Stimulated activated CD4-positive, alpha-beta T cell treated with anti-CD3 and anti-CD28 coated beads, Interleukin-12 subunit alpha, Interleukin-12 subunit beta, amount 100 ng/mL, for 48 hours (primary cell): ENCODE measurements at places on chromosomes 2 and 18.

DNA sequence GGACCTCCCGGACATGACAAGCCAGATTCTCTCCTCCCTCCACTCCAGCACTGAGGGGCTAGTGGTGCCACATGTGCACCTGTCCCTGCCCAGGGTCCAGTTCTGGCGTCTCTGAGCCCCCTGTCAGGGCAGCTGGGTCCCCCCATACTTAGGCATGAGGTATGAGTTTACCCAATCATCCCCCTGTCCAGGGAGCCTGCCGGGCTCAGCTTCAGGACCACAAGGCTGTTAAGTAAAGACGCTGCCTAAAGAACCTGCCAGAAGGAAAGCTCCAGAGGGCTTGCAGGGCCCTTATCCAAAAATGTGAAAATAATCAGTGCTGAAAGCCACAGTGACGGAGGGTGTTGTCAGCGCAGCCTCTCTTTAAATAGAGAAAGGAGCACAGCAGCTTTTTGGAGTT lies 40.0 kb downstream of the SH3BP4 start:
- no peak for DNase-seq

GRCh38 chr2:71800851-71801250 lies 346.8 kb downstream of the CYP26B1 start:
- DNase-seq, result no peak

- DNase-seq, result peak; percentile 16
These were observed 84.4 kb downstream of the TGOLN2 start for GRCh38 chr2:85243101-85244072.

GRCh38 chr2:47725808-47726207 lies 57.1 kb upstream of the MSH6 start:
- DNase-seq, result no peak

DNA sequence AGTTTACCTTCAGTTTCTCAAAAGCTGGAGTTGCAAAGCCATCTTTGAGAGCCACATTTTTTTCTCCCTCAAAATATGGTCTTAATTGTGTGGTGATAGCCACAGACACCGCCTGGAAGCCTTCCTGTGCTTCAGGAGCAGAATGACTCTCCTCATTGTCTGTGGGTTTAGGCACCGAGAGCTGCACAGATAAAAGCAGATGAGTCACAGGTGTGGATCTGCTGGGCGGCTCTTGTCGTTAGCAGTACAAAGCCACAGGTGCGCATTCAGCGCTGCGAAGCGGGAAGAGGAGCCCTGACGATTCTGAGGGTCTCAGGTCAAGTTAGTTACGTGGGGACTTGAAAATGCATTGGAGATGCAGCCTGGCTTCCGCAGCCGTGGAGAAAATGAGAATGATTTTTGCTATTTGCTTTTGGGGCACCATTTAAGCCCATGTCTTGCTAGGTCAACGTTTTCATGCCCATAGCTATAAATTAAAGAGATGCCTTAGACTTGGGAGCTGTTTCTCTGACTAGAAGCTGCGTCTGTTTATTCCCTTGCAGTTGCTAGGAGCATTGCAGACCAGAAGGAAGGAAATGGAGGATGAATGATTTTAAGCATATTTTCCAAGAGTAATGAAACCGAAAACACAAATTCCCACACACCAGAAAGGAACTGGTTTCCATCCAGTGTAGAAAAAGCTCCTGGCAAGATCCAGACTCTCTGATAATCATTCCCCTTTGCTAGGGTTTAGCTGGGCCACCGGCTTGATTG lies 51.5 kb downstream of the KLHL29 start:
- peak; percentile 49 for DNase-seq

DNA sequence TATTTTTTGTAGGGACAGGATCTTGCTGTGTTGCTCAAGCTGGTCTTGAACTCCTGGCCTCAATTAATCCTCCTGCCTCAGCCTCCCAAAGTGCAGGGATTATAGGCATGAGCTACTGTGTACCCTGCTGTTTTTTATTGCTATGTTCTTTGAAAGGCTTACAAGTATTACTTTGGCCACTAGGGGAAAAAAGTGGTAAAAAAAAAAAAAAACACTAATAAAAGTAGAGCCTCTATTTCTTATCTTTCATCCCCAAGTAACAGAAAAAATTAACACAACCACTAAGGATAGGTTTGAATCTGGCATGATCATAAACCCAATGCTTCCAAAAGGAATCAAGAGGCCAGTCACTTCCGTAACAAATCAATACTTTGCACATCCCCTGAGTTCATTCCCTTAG lies 11.6 kb downstream of the NOL10 start:
- no peak for DNase-seq

DNA sequence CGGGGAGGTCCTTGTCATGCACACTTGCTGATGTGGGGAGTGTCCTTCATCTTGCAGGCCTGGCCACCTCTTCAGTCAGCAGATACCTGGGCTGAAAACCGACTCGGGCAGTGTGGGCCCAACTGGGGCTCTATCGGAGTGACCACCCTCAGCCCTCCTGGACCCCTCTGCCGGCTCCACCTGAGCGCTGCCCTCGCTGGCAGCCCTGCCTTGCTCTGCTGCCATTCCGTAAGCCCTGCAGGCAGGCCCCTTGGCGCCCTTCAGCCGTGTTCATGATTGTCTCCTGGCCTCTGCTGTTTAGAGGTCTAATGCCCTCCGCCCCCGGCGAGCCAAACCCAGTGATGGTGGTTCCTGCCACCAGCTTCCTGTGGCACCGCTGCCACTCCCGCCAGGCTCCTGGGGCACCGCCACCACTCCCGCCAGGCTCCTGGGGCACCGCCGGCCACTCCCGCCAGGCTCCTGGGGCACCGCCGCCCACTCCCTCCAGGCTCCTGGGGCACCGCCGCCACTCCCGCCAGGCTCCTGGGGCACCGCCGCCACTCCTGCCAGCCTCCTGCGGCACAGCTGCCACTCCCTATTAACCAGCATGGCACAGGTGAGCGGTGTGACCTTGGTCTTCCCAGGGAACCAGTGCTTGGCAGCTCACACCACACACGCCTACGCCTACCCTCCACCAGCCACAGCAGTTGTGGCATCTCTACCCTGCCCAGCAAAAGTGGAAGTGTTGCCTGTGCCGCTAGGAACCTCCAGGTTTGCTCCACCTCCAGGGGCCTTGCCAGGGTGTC lies 15.9 kb downstream of the CAPN10 start:
- DNase-seq, result no peak

- no peak for DNase-seq
These were observed 82.4 kb upstream of the CAVIN2 start for GRCh38 chr2:191929288-191929687.

DNA sequence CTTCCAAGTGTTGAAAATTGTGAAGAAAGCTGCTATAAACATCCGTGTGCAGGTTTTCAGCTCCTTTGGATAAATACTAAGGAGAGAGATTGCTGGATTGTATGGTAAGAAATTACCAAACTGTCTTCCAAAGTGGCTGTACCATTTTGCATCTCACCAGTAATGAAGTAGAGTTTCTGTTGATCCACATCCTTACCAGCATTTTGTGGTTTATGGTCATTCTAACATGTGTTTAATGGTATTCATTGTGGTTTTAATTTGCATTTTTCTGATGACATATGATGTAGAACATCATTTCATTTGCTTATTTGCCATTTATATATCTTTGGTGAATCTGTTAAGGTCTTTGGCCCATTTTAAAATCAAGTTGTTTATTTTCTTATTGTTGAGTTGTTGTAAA lies 260.7 kb downstream of the SPAG16 start:
- no peak for DNase-seq

GRCh38 chr18:76490670-76491472 lies 4.2 kb downstream of the ZNF516 start:
- DNase-seq, result no peak

DNA sequence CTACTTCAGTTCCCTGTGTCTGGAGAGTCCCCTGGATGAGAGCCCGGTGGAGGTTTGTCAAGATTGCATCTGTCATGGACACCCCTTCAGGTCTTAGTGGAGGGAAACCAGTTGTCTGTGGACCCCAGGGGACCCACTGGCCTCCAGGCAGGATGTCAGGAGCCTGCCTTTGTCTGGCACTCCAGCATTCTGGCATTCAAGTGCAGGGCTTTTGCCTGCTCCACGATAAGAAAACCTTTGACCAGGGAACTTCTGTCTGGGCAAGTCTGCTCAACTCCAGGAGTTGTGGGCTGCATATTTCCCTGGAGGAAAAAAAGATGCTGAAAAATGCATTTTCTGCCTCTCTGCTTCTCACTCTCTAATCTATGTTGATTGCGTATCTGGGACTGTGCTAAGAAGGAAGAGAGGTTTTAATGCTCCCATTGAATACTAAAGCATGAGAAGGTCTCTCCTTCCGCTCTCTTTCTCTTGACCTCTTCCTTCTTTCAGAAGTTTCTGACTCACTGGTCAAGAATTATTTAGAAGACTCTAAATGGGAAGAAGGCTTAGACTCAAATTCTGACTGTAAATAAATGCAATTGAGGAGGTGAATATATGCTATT lies 104.5 kb downstream of the MMADHC start:
- no peak for DNase-seq

DNA sequence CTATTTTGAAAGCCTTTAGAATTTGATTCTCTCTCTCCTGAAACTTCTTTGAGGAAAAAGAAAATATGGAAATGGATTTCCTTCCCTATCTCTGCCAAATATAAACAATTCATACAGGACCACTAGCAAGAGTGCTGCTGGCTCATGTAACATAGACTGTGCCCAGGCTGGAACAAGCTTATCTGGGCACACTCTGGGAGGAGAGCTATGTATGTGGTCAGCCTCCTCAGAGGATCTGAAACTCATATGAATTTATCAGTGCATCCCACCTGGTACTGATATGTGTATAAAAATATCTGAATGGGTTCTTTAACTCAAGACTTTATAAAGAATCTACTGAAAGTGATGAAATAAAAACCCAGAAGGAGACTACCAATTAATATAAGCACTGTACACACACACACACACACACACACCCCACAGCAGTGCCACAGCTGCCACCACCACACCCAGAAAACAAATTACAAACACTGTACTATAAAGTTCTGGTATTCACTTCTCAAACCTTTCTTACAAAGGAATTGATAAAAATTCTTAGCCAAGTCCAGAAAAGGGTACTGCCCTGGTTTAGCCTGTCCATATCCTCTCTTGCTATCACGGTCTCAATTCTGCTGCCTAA lies 115.6 kb downstream of the IRS1 start:
- no peak for DNase-seq

GRCh38 chr2:108614043-108614545 lies 79.8 kb downstream of the LIMS1 start:
- DNase-seq, result no peak

GRCh38 chr18:48165111-48165866 lies 234.8 kb upstream of the SMAD2 start:
- DNase-seq, result no peak

DNA sequence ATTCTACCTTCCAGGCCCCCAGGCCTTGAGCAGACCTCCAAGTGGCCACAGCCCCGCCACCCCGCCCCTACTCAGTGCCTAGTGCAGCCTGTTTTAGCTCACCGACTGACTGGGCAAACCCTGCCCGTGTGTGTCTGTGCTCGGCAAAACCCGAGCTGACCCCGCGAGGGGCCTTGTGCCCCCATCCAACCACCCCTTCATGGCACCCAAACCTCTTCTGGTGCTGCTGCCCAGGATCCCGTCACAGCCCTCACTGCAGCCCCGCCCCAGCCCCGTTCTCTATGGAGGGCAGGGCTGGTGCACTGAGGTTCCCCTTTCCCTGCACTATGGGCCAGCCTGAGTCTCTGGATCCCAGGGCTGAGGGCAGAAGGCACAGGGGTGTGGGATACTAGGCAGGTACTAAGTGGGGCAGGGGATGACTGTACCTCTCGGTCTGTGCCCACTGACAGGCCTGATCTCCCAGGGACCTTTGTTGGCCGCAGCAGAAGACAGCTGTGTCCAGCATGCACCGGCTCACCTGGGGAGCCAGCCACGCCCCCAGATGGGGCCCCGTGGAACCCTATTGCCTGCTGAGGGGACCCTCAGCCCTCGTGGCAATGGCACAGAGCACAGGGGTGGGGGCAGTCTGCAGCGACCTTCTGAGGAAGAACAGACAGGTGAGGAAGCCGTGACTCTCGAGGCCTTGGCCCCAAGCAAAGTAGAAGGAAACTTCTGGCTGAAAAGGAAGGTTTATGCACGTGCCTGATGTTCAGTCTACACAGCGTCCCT lies 69.9 kb upstream of the OTOS start:
- no peak for DNase-seq

- DNase-seq, result no peak
These were observed 129.4 kb upstream of the ITGA6 start for GRCh38 chr2:172297950-172298349.

DNA sequence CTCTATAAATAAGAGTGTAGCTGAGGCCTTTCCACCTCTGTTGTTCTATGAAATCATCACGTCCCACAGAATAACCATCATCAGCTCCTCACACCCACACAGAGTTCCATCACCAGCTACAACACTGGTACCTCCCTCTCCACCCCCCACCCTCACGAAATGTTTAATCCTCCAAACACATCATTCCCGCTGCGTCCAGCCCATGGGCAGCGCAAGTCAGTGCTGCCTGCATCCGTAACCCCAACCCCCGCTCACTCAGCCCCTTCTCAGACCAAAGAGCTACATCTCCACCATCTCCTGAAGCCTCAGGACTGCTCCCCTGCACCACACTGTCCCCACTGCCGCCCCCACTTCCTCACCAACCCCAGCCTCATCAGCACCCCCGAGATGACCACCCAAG lies 19.4 kb downstream of the DNMT3A start:
- no peak for DNase-seq

- no peak for DNase-seq
These were observed 22.2 kb downstream of the CCDC121 start for GRCh38 chr2:27606611-27607010.

DNA sequence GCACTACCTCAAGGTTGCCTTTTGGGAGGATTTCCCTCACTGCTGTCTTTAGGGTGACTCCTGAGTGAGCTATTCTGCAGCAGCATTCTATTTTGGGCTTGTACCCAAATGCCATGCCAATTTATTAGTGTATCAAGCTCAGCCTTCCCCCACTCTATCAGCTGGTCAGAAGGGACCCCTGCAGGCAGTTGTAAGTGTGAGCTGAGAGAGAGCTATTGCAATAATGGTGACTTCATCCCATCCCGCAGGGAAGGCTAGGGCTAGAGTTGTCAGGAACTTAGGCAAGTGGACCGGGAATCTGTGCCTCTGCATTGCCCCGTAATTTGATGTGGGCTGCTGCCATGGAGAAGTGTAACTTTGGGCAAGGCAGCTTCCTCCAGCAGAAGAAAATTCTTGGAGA lies 1.8 kb upstream of the CRYGB start:
- no peak for DNase-seq

DNA sequence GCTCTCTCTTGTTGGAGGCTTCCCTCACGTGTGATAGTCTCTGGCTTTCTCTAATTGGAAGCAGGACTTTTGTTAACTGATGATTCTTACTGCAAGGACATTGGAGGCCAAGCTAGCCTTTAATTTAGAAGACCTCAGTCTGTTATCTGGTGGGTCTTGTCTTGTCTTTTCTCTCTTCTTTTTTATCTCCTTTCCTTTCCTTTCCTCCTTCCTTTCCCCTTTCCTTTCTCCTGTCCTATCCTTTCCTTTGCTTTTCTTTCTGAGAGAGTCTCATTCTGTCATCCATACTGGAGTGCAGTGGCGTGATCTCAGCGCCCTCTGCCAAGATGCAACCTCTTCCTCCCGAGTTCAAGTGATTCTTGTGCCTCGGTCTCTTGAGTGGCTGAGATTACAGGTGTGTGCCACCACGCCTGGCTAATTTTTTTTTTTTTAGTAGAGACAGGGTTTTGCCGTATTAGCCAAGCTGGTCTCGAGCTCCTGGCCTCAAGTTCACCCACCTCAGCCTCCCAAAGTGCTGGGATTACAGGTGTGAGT lies 18.1 kb downstream of the CCNYL1 start:
- no peak for DNase-seq

- DNase-seq, result no peak
These were observed 472.6 kb downstream of the TXNL1 start for GRCh38 chr18:56165601-56166355.

- no peak for DNase-seq
These were observed 901 bp downstream of the FEZ2 start for GRCh38 chr2:36597003-36597531.
